ENCODE measurements at places on chromosomes 16 and 17. TPM values are rescaled to one million over a fixed set of nuclear protein-coding genes. Genes with fewer than 3 reads are reported as not detected.

The ASPA gene
- under 0.01 TPM for total RNA-seq

The LRRC45 gene
- 13.4 TPM for total RNA-seq

The MIEF2 gene
- 16.4 TPM for total RNA-seq

The PRSS21 gene
- total RNA-seq = 0.32 TPM

The RDM1 gene
- 0.43 TPM for total RNA-seq

- no peak for DNase-seq
Measured at GRCh38 chr17:44761932-44762810, 3.4 kb downstream of the ADAM11 start.

- DNase-seq = no peak
Measured at GRCh38 chr17:82524540-82524939, 5.0 kb downstream of the FOXK2 start.

- no peak for DNase-seq
Measured at GRCh38 chr16:31529937-31530312, 2.2 kb downstream of the AHSP start.

- no peak for DNase-seq
Measured at GRCh38 chr17:49915670-49916069, 53.3 kb upstream of the DLX4 start.

GRCh38 chr17:42290577-42290976 is 2.3 kb downstream of the STAT5A start:
- DNase-seq = no peak

- no peak for DNase-seq
Measured at GRCh38 chr17:69729944-69730343, 315.4 kb downstream of the MAP2K6 start.

DNA sequence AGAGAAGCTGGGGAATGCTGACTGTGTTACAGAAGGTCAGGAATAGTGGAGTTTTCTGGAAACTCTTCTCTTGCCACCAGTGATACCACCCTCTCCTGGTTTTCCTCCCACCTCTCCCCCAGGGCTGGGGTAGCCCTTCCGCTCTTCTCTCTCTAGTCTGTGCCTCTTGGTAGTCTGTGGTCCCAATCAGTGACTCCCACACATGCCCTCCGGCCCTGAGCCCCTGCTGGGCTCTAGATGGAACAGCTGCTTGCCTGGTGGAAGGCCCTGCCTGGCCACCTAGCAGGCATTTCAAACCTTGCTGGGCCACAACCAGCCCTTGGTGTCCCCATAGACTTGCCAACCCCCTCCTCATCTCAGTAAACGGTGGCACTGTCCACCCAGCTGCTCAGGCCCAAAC is 15.2 kb upstream of the MTSS2 start:
- DNase-seq = no peak
